ENCODE measurements at places on chromosomes 3 and 15.

DNA sequence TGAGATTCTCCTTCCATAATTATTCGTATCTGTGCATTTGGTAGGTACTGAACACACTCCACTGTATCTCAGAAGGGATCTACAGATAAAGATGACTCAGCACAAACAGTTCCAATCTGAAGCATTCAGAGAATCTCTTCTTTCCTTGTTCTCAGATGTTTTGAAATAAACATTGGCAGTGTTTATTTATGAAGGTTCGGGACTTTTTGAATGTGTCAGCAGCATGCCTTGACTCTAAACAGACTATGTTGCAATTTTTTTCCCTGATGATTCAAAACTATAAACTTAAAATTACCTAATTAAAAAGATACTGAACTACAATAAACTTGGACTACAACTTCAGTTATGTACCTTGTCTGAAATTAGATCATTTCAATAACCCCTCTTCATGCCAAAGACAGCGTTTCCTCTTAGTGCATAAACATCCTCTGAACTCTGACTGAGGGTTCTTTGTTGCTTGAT is 612.9 kb upstream of the TBL1XR1 start:
- no peak for DNase-seq

DNA sequence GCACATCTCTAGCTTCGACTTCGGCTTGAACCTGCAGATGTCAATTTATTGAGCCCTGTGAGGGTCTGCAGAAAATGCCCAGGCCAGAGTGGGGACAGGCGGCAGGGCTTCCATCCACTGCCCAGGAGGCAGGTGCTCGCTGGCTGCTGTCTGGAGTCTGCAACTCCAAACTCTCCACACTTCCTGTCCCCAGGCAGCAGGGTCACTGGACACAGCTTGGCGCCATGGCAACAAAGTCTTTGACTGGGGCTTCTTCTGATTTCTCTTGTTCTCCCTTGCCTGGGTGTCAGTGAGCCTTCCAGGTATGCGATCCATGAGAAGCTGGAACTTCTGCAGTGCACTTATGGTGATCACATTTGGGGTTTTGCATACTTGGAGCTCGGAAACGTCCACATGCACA is 33.5 kb downstream of the SV2B start:
- no peak for DNase-seq

DNA sequence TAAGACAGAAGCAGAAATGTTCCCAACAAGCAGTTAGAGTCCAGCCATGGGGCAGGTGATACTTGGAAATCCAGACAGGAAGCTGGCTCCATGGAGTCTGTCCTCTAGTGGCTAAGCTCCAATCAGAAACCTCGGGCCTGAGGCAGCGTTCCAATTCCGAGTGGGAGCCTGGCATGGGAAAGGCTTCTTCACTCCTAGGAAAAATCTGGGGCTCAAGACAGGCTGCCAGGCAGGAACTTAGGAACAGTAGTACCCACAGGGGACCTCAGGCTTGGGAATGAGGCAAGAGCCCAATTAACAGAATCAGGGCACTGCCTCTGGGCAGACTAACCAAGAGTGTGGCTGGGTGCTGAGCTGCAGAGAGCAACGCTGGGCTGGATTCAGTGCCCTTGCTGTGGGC is 6.2 kb upstream of the ATP13A4 start:
- no peak for DNase-seq

DNA sequence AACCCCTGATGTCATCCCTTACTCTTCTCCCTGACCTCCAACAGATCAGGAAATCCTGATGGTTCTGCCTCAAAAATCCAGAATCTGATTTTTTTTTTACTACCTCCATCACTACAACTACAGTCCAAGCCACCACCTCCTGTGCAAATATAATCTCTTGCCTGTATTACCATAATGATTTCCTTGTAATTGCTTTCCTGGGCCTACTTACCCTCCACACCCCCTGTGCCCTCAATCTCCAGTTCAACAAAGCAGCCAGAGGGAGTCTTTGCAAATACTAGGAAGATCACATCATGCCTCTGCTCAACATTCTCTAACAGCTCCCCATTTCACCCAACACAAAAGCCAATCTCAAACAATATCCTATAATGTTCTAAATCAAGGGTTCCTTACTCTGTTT is 159.9 kb downstream of the FMN1 start:
- no peak for DNase-seq

- DNase-seq: no peak
These were observed 8.3 kb upstream of the JMJD7 start for GRCh38 chr15:41819455-41820050.

DNA sequence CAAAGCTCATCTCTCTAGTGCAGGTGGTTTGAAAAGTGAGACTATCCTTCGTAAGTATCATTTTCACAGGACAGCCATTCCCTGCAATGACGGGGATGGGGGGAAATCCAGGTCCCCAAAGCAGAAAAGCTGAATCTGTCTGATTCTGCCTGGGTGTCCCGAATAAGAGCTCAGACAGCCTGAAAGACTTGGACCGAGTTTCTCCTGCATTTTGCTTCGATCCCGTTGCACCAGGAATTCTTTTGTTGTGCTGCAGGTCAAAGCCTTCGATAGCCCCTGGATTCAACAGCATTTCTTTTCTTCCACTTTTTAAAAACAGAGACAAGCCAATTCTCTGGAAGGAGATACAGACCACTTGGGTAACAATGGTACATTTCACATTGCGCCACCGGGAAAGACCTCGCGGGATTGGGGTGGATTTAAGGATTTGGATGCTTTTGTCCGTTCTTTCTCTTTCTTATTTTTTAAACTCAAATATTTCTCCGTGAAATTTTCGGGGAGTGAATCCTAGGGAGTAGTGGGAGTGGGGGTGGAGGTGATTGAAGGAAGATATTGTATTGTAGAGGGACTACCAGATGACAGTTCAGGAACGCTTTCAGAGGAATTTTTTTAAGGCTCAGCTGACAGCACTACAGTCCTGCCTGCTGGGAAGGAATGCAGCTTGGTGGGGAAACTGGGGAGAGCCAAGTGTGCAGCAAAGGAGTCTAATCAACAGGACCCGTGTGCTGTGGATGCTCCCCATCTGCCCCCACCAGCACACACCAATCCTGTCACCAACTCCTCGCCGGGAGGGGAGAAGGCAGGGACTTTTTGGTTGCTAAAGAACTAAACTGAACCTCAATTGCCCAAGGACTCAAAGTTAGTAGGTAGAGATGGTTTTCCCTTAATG is 2.6 kb downstream of the SLITRK3 start:
- no peak for DNase-seq

GRCh38 chr3:99505200-99505599 is 133.2 kb upstream of the COL8A1 start:
- no peak for DNase-seq

DNA sequence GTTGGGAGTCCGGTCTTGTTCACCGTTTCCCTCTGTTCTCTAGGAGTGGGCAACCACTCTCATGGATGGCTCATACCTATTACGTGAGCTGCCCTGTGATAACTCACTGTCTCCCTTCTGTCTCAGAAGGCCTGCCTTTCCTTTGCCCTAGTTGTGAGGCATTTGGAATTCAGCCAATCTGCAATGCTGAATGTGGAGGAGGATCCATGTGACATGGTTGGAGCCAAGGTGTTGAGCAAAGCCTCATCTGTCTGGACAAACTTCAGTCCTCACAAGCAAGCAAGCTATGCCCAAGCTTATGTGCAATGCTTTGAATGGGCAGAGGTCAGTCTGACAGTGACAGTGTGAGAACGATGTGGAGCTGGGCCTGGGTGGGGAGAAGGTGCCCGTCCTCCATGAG is 37.8 kb upstream of the ATP10A start:
- no peak for DNase-seq

DNA sequence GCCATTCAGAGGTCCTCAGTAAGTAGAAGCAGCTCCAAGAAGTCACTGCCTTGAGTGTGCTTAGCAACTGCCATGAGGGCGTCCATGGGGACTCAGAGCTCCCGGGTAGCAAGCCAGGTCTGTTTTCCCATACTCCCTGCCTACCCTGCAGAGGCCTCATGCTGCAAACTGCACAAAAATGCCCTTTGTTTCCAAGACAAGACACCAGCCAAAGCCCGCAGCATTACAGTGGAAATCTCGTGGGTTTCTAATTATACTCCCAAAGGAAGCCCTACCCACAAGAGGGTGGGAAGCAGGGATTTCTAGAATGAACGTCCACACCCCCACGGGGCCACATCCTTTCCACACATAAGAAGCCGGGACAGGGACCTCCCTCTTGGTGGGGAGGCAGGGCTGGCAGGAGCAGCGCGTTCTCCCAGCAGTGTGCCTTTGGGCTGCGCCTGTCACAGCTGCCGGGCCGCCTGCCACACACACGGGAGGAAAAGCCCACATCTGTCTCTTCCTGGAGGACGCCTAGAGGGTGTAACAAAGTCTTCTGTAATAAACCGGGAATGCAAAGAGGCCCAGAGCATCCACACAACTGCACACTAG is 31.1 kb downstream of the FAM174B start:
- DNase-seq: peak; percentile 7

- DNase-seq: no peak
These were observed 31.3 kb upstream of the MEIS2 start for GRCh38 chr15:37131621-37132020.

DNA sequence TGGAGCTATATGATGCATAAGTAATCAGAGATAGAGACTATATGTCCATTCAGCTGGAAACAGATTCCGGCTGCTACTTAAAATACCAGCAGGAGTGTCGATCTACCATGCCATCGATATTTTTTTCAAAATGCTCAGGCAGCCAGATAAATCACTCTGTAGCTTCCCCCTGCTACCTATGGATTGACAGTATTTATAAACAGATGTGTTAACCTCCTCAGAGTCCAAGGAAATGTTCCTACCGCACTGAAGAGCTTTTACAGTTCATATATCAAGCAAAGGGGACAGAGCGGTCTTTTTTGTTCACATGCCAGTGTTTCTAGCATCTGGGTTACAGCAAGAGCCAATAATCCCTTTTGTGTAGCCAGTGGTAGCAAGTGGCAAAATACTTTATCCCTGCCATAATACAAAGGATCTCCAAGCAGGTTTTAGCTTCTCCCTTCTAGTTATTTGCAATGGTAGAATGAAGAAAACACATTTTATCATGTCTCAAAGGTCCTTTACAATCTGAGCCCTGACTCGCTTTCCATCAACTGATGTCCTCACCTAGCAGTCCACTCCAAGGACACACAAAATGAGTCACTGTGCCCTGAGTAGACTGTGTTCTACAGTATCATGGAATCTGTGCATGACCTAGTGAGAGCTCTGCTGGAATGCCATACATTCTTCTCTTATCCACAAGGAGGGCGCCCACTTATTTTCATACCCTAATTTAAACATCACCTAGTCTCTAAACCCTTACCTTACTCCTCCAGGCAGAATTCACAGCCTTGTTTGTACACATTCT is 507.0 kb downstream of the TBL1XR1 start:
- no peak for DNase-seq

DNA sequence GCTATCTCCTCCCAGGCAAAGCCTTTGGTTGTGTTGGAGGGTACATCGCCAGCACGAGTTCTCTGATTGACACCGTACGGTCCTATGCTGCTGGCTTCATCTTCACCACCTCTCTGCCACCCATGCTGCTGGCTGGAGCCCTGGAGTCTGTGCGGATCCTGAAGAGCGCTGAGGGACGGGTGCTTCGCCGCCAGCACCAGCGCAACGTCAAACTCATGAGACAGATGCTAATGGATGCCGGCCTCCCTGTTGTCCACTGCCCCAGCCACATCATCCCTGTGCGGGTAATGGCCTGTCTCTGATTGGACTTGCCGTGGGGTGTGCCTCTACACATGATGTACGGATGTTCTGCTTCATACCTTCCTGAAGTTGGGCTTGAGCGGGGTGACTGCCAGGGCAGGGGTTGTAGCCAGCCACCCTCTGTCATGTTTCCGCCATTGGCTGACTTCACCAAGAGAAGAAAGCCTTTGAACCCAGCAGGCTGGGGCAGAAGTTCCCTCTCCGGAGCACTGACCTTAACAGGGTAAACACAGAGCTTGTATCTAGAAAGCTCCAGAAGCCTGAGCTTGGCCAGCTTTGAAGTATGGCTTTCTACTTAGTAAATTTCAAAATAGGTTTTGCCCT is 13.4 kb downstream of the ALAS1 start:
- DNase-seq: no peak

DNA sequence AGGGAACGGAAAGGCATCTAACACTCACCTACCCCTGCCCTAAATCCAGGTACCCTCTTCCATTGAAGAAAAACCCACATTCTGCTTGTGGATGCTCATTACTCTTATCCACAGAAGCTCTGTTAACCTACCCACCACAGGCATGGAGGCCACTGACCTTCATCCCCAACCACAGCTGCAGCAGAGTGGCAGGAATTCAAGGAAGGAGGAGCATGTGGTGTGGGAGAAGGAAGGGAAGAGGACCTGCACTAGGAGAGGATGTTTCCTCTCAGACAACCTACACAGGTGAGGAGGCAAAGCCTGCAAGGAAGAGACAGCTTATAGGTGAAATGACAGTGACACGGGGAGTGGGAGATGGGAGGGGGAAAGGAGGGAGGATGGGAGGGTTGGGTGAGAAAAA is 192.5 kb upstream of the TSC22D2 start:
- no peak for DNase-seq

- DNase-seq: no peak
These were observed 235.3 kb downstream of the IGSF11 start for GRCh38 chr3:118799303-118799702.

DNA sequence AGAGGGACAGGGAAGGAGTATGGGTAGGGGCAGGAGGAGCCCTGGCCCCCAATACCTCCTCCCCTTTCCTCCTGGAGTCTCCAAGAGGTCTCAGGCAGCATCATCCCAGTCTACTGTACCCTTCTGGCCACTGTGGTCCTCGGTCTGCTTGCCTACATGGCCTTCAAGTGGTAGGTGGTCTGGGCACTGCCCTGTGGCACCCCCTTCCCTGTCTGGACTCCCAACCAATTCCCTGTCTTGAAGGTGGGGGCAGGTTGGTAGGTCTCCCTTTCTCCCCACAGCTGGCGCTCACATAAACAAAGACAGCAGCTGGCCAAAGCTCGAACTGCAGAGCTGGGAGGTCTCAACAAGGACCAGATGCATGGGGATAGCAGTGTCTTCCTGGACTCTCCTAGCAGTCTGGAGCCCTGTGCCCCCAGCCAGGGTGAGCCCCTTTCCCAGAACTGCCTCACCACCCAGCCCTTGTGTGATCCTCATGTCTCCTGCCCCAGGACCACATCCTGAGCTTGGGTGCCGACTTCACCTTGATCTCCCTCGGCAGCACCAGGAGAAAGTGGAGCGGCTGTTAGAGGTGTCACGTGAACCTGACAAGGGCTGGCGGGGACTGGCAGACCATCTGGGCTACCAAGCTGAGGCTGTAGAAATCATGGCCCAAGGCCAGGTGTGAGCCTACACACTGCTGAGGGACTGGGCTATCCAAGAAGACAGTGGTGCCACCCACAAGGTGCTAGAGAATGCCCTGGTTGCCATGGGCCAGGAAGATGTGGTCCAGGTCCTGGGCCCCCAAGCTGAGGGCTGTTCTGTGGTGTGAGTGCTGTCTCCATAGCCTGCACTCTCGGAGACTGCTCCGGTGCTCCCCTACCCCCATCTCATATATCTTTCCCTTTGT is 33.1 kb downstream of the NBEAL2 start:
- DNase-seq: no peak

- no peak for DNase-seq
These were observed 1.5 kb upstream of the SMAD3 start for GRCh38 chr15:67063689-67064606.

GRCh38 chr3:168671091-168671490 is 575.4 kb upstream of the GOLIM4 start:
- no peak for DNase-seq

- DNase-seq: no peak
These were observed 74.4 kb downstream of the DHX30 start for GRCh38 chr3:47877290-47877689.
